ENCODE measurements at places on chromosomes 4 and X.

DNA sequence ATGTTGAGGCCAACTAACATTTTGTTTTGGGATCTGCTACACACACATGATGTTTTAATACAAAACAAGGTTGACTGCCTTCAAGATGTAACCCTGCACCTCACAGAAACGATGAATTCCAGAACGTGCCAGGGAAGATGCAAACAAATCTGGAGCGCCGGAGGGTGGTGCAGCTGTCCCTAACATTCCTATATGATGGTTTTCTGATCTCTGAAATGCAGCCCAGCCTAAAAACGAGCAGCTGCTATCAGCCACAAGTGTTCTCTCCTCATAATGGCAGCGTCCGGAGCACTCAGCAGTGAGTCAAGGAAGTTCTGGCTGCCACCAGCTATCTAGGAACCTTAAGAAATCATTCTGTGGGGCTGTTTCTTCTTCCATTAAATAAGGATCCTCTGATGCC is 333.4 kb downstream of the NR3C2 start:
- DNase-seq: no peak

- DNase-seq: no peak
These were observed 413.6 kb upstream of the CXorf51A start for GRCh38 chrX:147228153-147228552.

- no peak for DNase-seq
These were observed 8.0 kb upstream of the PITX2 start for GRCh38 chr4:110630688-110631402.

- no peak for DNase-seq
These were observed 50.4 kb downstream of the RTL9 start for GRCh38 chrX:110408949-110409588.

DNA sequence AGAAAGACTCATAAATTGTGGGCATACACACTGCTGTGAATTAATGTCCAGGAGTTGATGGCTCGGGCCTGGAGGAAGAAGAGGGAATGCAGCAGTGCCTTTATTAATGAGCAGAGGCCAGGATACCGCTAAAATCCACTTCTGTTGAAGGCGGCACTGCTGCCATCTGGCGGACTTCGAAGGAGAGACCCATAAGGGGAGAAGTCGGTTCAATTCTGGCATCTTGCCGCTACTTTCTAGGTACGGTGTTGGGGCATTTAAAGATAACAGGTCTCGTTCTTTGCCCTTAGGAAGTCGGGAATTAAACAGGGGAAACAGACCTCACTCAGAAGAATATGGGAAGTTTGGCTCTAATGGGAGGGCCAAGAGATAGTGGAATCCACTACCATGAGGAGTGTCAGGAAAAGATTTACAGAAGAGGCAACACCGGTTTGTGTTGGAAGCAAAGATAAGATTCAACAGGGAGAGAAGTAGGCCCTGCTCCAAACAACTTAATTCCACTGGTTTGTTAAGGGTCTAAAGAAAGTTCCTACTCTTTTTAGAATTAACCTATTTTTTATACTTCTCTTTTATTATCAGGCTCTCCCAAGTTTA is 133.6 kb upstream of the GIMD1 start:
- DNase-seq: peak; percentile 29

DNA sequence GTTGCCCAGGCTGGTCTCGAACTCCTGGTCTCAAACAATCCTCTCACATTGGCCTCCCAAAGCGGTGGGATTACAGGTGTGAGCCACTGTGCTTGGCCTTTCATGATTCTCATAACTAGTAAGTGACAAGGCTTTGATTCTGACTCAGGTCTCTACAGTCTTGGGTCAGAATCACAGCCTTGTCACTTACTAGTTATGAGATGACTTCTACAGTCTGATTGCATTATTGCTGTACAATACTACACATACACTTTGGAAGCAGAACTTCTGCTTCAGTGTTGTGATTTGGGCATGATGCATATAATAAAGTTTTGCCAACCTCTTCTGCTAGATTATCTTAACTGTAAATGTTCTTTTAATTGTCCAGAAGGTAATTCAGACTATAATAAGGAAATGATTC is 123.3 kb downstream of the KDM6A start:
- DNase-seq: no peak
